ENCODE measurements at places on chromosomes 6 and 20. TPM values are rescaled to one million over a fixed set of nuclear protein-coding genes. Genes with fewer than 3 reads are reported as not detected.

DNA sequence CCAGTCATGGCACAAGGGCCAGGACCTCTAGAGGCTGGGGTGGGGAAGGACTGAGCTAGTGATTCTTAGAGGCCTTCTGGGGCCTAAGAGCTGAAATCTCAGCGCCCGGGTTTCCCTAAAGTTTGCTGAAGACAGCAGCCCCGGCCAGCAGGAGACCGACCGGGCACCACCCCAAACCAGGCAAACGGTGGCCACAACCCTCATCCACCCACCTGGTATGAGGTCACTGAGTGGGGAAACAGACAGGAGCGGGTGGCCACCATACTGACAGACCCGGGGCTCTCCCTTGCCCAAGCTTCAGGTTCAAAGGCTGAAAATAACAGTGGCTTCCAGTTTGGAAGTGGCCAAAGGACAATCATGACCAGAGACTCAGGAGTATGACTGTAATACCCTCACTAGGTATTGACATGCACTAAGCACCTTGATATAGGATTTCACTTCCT is 35.0 kb upstream of the ID1 start:
- DNase-seq = no peak

The PABPC1L gene
- 105 TPM for polyA plus RNA-seq

DNA sequence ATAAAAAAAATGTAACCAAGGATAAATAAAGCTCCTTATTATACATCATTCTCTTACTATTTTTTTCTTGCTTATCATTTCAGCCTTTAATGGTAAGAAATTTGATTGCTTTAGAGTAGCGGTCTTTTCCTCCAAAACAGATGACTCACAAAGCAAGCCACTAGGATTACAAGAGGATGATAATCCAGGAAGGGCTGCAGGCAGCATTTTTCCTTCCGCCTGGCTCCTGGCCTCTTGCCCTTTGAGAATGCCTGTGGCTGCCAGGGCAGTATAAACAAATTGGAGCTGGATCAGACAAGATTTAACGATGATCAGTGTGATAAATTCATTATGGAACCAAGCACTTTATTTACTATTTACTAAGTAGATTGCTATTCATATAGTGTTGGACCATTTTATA is 9.7 kb upstream of the FBXL4 start:
- DNase-seq = no peak

The FAM209B gene
- 0.55 TPM for polyA plus RNA-seq

GRCh38 chr6:14260839-14261238 is 143.3 kb downstream of the CD83 start:
- no peak for DNase-seq

The RGS17 gene
- polyA plus RNA-seq = 3.6 TPM

GRCh38 chr6:54775576-54775975 is 71.0 kb upstream of the FAM83B start:
- DNase-seq = no peak

- no peak for DNase-seq
Measured at GRCh38 chr6:2885967-2886735, 17.0 kb downstream of the SERPINB9 start.

The KHDC1L gene
- polyA plus RNA-seq = 0.62 TPM

DNA sequence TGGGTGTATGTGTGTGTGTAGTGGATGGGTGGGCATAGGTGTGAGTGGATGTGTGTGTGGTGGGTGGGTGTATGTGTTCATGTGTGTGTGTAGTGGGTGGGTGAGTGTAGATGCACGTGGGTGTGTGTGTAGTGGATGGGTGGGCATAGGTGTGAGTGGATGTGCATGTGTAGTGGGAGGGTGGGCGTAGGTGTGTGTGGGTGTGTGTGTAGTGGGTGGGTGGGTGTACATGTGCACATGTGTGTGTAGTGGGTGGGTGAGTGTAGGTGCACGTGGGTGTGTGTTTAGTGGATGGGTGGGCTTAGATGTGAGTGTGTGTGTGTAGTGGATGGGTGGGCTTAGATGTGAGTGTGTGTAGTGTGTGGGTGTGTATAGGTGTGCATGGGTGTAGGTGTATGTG is 104.4 kb downstream of the MYLK4 start:
- DNase-seq = no peak

DNA sequence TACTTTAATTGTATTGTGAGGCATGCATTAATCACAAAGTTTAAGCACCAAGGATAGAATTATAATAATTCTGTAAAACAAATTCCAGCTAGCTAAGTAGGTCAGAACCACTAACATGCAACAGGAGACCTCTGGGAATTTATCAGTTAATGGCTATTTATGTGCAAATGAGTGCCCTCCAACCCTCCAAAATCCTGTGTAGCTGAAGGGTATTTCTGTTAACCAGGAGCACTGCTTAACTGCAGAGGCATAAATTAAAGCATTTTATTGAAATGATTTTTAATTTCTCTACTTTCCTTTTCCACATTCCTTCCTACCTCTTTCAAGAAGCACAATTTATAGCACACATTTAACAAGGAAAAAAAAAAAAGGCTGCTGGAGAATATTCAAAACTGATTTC is 77.0 kb downstream of the MMS22L start:
- no peak for DNase-seq

The GPSM3 gene
- 10.2 TPM for polyA plus RNA-seq

GRCh38 chr20:22620342-22620741 is 36.0 kb upstream of the FOXA2 start:
- DNase-seq = no peak

GRCh38 chr20:19758501-19759331 is 658 bp downstream of the RIN2 start:
- peak; percentile 72 for DNase-seq

The ENPP3 gene
- polyA plus RNA-seq = 13.0 TPM

DNA sequence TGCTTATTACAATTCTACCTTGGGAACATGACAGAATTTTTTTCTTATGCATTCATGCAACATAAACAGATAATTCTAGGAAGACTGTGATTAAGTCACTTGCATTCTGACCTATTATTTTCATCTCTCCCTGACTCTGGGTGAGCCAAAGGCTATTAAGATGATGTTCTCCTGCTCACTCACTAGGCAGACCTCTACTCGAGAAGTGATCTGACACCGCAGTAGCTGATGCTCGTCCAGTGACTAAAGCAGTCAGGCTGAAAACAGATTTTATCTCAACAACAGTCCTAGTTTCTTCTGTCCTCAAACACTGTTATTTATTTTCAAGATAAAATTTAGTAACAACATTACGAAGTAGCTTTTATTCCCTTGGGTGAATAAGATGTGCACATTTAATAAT is 17.3 kb downstream of the NAA20 start:
- DNase-seq = no peak

DNA sequence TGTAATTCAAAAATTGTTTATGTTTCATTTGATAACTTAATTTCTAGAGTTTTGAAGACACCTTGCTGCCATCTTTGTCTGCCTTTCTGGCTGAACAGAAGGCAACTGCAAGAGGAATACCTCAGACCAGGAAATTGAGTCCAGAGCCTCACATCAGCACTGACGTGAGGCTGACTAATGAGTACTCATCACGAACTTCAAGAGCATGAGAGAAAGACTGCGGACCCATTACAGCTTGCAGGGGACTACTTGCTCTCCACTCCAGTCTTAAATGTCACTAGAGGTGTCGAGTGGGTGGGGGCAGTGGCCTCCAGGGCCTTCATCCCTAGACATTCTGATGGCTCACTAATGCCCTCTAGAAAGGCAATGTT is 109.5 kb upstream of the SSTR4 start:
- no peak for DNase-seq

DNA sequence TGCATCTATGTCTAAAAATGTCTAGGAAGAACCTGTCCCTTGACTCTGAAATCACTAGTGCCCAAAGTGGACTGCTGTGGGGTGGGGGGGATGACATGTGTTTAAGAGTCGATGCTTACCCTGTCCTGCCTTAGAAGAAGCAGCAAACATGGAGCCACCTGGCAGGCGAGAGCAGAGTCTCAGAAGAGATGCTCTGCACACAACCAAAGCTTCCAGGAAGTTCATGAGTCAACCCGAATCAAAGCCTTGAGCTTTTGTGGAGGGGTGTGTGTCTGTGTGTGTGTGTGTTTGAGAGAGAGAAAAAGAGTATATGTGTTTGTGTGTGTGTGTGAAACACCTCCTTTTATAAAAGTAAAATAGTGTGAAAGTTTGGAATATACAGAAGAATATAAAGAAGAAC is 269.9 kb downstream of the ALDH8A1 start:
- DNase-seq = no peak
